Breast epithelium (tissue), 4 donors: ENCODE measurements at places on chromosomes 16 and 17. TPM values are rescaled to one million over a fixed set of nuclear protein-coding genes. Genes with fewer than 3 reads are reported as not detected.

Gene SLC16A6
- total RNA-seq, result 4.1 TPM

Gene MLX
- 27.2 TPM for total RNA-seq

DNA sequence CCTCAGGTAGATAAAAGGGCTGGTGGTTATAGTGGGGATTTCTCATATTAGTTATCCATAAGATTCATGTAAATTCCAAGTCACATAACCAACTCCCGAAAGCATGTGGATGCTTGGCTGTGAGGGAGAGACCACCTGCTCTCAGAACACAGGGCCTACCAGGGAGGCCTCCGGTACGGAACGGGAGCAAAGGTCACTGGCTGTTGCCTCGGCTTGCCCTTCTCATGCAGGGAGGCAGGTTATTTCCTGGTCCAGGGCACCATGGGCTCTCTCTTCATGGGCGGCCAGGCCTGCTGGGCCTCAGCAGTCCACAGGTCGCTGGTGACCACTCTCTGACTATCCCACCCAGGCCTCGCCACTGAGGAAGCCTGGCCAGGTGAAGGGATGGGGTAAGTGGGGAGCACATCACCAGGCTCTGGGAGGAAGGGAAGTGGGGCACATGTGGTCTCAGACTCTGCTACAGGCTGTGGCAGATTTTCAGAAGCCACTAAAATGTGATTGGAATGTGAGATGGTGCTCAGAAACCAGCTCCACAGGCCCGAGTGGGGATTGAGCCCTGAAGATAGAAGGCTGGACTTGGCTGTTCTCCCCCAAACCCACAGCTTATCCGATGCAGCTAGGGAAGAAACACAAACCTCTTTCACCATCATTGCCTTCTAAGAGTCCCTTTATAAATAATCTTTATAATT lies 45.4 kb downstream of the HNF1B start:
- no peaks in the 10 kb centered on the region for H3K36me3 ChIP-seq
- DNase-seq, result no peak
- no peak overlapping the region for H3K4me3 ChIP-seq

- H3K4me3 ChIP-seq, result no peak overlapping the region
- H3K4me1 ChIP-seq, result no peaks in the 10 kb centered on the region
- no peak for DNase-seq
- H3K27me3 ChIP-seq, result no peaks in the 10 kb centered on the region
Observed at GRCh38 chr16:14958970-14959369, 15.9 kb upstream of the PDXDC1 start.

GRCh38 chr17:50593321-50593720 lies 32.8 kb downstream of the CACNA1G start:
- H3K4me3 ChIP-seq, result no peak overlapping the region
- H3K36me3 ChIP-seq, result no peaks in the 10 kb centered on the region
- H3K4me1 ChIP-seq, result no peaks in the 10 kb centered on the region

- H3K4me1 ChIP-seq, result no peaks in the 10 kb centered on the region
- no peak for DNase-seq
- H3K36me3 ChIP-seq, result no peaks in the 10 kb centered on the region
- H3K27ac ChIP-seq, result no peak overlapping the region
- no peak overlapping the region for H3K4me3 ChIP-seq
- no peaks in the 10 kb centered on the region for H3K27me3 ChIP-seq
Observed at GRCh38 chr17:4362141-4362540, 4.3 kb downstream of the UBE2G1 start.

- no peaks in the 10 kb centered on the region for H3K27me3 ChIP-seq
- H3K36me3 ChIP-seq, result no peaks in the 10 kb centered on the region
- no peak for DNase-seq
- no peak overlapping the region for H3K27ac ChIP-seq
Observed at GRCh38 chr17:52106072-52106471, 52.4 kb downstream of the CA10 start.

DNA sequence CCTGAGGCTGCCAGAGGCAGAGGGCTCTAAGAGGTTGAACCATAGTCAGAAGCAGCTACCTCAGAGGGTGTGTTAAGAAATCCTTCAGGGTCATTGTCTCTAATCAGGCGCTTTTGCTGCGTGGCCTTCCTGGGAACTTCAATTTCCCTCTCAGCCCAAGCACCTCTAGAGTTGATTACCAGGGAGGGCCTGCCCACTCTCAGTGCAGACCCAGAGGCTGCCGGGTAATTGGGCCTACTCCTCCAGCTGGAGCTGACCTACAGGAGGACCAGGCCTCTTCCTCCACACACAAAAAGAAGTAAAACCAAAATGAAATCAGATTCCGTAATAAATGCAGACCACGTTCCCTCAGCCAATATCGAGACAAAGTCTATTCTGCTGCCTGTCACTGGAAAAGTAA lies 305.0 kb upstream of the CCL2 start:
- no peaks in the 10 kb centered on the region for H3K4me1 ChIP-seq
- DNase-seq, result no peak
- H3K36me3 ChIP-seq, result no peaks in the 10 kb centered on the region
- no peaks in the 10 kb centered on the region for H3K27me3 ChIP-seq

DNA sequence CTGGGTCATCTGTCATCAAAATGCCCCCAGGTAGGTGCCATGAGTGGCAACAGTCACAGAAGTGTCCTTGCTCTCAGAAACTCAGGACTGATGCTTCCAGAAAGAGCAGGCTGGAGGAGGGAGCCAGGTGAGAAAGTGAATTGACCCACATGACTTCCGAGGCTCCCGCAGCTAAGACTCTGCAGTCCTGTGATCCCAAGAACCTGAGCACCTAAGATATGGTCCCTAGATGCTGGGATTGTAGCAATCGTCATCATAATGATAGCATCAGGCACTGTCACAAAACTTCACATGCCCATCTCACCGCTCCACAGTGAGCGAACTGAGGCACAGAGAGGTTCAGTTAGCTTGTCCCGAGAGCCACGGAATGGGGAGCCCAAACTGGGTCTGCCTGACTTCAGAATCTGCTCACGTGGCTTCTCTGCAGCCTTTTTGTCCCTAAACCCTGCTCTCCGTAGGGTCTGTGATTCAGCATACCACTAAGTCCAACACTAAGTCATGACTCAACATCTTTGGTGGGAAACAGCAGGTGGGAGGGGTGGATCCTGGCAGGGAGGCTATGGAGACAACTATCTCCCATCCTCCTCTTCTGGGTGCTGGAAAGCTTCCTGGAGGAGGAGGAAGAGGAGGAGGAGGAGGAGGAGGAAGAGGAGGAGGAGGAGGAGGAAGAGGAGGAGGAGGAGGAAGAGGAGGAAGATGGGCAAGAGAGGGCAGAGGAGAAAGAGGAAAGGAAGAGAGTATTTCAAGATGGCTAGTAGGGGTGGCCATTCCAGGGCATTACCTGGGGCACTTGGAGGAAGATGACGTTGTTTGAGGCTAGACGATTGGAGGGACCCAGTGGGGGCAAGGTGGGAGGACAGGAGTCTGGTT lies 55.5 kb upstream of the DLX4 start:
- DNase-seq, result no peak
- H3K4me1 ChIP-seq, result no peaks in the 10 kb centered on the region
- no peaks in the 10 kb centered on the region for H3K36me3 ChIP-seq
- H3K4me3 ChIP-seq, result no peak overlapping the region
- H3K27me3 ChIP-seq, result peaks cover 23% of the 10 kb centered on the region

DNA sequence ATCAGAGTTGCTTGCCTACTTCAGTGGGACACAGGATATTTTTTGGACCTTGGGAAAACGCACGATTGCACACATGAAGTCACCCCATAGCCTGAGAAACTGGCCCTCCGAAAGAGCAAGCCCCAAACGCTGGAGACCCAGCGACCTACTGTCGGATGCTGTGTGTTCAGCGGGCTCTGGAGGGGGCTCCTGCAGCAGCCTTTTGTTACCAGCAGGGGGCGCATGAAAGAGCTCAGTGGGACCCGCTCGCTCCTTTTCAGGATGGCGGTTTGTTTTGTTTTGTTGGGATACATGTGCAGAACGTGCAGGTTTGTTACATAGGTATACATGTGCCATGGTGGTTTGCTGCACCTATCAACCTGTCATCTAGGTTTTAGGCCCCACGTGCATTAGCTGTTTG lies 28.4 kb downstream of the MYH3 start:
- H3K27me3 ChIP-seq, result no peaks in the 10 kb centered on the region
- H3K36me3 ChIP-seq, result no peaks in the 10 kb centered on the region
- no peak for DNase-seq
- H3K27ac ChIP-seq, result no peak overlapping the region

DNA sequence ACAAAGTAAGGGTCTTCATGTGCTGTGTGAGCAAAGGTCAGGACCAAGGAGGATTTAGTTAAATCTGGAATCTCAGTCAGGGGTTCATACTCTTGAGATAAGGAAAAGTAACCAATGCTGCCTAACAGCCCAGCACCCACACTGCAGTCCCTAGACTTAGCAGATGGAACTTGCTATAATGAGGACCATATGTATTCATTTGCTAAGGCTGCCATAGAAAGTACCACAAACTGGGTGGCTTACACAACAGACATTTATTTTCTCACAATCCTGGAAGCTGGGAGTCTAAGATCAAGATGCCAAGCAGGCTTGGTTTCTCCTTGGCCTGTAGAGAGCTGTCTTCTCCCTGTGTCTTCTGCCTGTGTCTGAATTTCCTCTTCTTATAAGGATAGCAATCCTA lies 20.8 kb downstream of the ZP2 start:
- no peak overlapping the region for H3K4me3 ChIP-seq
- H3K27me3 ChIP-seq, result no peaks in the 10 kb centered on the region
- no peak for DNase-seq
- no peaks in the 10 kb centered on the region for H3K4me1 ChIP-seq
- no peaks in the 10 kb centered on the region for H3K36me3 ChIP-seq

- H3K27ac ChIP-seq, result no peak overlapping the region
- no peaks in the 10 kb centered on the region for H3K27me3 ChIP-seq
- H3K4me1 ChIP-seq, result no peaks in the 10 kb centered on the region
- no peak for DNase-seq
Observed at GRCh38 chr16:16923479-16923878, 544.5 kb downstream of the NPIPA7 start.

DNA sequence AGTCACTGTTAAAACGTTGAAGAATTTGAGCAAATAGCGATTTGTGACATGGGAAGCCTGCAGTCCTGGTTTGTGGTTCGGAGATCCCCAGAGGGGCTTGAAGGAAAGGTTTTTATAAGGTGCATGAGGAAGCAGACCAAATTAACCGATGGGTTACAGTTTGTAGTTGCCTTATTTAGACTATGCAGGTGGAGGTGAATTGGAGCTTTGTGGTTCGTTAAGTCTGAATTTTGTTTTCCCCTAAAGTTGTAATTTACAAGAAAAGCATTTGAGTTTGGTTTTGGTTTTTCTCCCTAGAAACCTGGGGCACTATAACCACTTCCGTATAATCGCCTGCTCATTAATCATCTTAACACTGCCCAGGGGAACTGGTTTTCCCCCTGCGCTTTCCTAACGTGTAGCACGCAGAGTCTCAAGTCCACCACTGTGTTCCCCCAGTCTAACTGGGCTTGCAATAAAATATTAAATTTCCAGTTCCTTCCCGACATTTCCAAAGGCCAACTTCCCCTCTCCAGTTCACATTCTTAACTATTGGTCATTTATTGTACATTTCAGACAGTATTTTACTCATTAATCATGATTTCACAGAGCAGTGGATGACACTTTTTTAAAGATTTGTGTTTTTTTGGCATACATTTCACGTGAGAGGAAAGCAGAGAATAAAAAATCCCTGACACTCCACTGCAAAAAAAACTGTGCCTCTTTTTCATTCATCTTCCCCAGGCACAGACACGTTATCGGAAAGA lies 932 bp downstream of the ZNF267 start:
- no peaks in the 10 kb centered on the region for H3K36me3 ChIP-seq
- H3K4me3 ChIP-seq, result peak overlapping the region; percentile 99
- no peak for DNase-seq
- H3K27me3 ChIP-seq, result no peaks in the 10 kb centered on the region
- peak overlapping the region; percentile 96 for H3K27ac ChIP-seq
- H3K4me1 ChIP-seq, result peaks cover 5% of the 10 kb centered on the region

DNA sequence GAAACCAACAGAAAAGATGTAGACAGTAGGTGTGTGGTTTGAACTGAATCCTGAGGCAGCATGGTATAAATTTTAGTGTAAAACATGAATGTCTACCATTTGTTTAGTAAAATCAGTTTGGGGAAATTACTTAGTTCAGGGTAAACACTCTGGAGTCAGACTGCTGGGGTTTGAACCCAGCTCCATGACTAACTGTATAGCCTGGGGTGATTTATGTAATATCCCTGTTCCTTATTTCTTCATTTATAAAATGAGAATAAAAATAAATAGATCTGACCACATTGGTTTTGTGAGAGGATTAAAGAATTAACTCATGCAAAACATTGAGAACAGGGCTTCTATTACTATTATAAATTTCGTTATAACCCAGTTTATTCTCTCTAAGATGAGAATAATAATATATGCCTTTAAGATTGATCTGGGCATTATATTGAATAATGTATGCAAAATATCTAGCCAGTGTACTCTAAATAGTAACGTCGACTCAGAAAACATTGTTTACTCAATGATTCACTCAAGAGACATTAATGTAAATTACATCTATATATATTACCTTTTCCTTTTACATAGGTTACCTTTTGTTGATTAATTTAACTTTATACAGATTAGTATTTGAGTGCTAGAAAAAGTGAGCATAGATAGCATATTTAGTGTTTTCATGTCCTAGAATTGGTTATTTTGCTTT lies 120.6 kb upstream of the KCNJ16 start:
- no peak for DNase-seq
- H3K4me3 ChIP-seq, result no peak overlapping the region
- H3K4me1 ChIP-seq, result no peaks in the 10 kb centered on the region
- no peaks in the 10 kb centered on the region for H3K36me3 ChIP-seq
- no peaks in the 10 kb centered on the region for H3K27me3 ChIP-seq

GRCh38 chr16:53643474-53643873 lies 60.2 kb downstream of the RPGRIP1L start:
- no peaks in the 10 kb centered on the region for H3K27me3 ChIP-seq
- H3K4me3 ChIP-seq, result no peak overlapping the region
- no peaks in the 10 kb centered on the region for H3K4me1 ChIP-seq
- no peak for DNase-seq

GRCh38 chr17:73360961-73361761 lies 49.4 kb upstream of the CDC42EP4 start:
- peak overlapping the region; percentile 79 for H3K27ac ChIP-seq
- no peak for DNase-seq
- H3K36me3 ChIP-seq, result no peaks in the 10 kb centered on the region
- H3K27me3 ChIP-seq, result no peaks in the 10 kb centered on the region
- peaks cover 20% of the 10 kb centered on the region for H3K4me1 ChIP-seq
- H3K4me3 ChIP-seq, result no peak overlapping the region
